ENCODE measurements at places on chromosomes 11 and 22.

- DNase-seq, result peak; percentile 29
These were observed 135.7 kb downstream of the TMEM135 start for GRCh38 chr11:87173185-87174039.

DNA sequence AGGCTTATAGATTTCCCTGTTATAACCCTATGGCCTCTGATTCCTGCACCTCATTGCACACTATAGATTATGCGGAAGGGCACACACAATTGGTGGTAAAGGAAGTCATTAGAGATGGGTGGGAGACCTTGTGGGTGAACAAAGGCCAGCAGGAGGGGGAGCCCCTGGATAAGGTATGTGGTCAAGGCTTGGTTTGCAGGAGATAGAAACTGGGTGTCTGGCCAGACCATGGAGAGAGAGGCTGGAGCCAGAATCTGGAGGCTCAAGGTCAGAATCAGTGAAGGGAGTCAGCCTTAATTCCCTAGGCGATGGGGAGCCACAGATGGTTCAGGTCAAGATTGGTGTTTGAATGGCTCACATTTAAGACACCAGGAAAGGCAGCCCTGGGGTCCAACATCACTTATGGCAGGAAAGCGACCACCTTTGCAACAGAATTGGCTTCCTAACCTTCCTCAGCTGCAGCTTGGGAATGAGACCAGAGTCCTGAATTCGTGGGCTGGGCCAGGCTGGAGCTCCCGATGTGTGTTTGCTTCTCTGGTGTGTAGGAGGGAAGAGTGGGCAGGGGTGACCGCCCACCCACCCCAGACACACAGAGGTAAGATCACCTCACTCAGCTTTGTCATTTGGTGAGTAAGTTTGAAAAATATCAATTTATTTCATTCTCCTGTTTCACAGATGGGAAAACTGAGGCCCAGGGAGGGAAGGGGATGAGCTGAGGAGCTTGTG is 22.7 kb upstream of the SCUBE1 start:
- DNase-seq, result no peak

DNA sequence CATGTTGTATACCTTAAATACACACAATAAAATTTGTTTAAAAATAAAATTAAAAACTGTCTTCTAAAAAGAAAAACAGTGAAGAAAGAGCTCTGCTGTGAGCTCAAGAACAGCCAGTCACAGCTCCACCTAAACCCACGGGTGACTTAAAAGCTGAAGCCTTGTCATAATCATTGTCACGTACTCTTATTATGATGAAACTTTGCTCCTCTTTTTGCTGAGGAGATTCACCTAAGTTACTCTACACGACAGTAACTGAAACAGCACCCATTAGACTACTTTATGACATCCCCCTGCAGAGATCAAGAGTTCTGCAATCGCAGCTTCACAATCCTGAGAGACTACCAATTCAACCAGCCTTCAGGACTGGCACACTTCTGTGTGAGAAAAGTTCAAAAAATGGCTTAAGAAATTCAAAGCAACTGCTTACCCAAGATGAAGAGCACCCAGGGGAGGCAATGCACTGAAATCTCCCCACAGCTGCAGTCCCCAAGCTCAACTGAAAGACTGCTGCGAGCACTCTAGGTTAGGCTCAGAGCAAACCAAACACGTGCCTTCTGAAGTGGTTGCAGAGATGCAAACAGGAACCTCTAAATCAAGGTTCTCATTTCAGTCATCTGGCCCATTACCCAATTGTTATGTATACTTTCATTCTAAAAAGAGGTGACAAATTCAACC is at the start of gene JAML:
JAML (minus strand) TSS at position 501 of the 678 bp plus-strand sequence. CDS start 10,145 bp downstream, outside the sequence.
- no peak for DNase-seq

DNA sequence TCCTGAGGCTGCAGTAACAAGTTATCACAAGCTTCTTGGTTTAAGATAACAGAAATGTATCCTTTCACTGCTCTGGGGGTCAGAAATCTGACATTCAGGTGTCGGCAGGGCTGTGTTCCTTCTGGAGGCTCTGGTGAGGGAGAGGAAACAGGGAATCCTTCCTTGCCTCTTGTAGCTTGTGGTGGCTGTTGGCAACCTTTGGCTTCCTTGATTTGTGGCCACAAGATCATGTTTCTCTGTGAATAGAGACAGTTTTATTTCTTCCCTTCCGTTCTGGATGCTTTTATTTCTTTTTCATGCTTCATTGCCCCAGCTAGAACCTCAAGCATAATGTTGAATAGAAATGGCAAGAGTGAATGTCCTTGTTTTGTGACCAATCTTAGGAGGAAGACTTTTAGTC is 44.0 kb downstream of the MPPED1 start:
- peak; percentile 22 for DNase-seq

- no peak for DNase-seq
These were observed 6.1 kb downstream of the CDC42EP1 start for GRCh38 chr22:37566329-37566837.

DNA sequence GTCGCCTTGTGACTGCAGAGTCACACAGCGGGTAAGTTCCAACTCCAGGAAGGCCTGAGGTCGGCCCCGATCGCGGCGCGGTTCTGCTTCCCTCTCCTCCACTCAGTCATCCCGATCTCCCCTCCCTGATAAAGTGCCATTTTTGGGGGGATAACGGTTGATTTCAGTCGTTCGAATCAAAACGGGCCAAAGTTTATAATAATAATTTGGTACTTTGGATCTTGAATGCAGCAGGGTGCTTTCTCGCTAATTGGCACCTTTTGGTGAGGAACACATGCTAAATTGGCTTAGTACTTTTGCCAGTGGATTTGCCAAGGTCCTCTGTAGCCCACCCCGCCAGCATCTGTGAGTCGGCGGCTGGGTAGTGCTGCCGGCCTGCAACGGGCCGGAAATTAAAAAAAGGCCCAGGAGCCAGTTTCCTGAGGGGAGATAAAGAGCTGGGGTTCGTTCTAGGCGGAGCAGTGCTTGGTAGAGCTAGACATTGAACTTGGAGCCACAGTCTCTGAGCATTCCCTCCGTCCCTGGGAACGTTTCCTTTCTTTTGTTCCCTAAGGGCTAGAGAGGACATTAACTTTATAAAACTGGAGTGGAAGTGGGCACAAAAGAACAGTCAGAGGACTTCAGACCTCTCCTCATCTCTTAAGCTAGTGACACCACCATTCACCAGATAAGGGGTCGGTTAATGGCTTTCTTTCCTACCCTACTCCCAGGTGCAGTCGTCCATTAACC is 997 bp downstream of the UBE2L3 start:
- peak; percentile 1 for DNase-seq

DNA sequence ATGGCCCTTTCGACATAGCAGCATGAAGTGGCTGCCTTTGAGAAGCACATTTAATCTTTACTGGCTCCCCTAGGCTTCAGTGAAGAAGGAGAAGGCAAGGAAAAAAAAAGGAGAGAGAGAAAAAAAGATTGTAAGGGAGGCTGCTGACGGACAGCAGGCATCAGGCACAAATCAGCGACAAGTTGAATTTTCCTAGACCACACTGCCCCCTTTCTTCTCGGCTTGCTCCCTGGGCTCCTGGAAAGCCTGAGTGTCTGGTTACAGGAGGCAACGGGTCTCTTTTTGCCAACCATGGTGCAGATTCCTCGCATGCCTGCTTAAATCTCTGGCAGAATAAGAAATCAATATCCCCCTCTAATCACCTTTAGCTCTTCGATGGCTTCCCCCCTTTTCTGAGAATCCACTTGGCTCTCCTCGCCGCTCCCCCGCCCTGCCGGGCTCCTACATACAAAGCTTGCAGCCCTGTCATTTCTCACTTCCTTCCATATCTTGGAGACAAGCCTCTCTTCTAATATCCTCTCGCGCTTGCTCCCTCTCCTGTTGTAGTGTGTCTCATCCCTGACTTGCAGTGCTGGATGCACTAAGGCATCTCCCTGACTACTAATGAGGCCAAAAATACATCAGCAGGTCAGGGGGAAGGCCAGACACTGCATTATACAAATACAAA is 14.3 kb downstream of the BLID start:
- DNase-seq, result peak; percentile 99

GRCh38 chr11:48066881-48067800 is 86.8 kb downstream of the PTPRJ start:
- no peak for DNase-seq

GRCh38 chr11:80636999-80637398 is 1196.2 kb upstream of the TENM4 start:
- no peak for DNase-seq

DNA sequence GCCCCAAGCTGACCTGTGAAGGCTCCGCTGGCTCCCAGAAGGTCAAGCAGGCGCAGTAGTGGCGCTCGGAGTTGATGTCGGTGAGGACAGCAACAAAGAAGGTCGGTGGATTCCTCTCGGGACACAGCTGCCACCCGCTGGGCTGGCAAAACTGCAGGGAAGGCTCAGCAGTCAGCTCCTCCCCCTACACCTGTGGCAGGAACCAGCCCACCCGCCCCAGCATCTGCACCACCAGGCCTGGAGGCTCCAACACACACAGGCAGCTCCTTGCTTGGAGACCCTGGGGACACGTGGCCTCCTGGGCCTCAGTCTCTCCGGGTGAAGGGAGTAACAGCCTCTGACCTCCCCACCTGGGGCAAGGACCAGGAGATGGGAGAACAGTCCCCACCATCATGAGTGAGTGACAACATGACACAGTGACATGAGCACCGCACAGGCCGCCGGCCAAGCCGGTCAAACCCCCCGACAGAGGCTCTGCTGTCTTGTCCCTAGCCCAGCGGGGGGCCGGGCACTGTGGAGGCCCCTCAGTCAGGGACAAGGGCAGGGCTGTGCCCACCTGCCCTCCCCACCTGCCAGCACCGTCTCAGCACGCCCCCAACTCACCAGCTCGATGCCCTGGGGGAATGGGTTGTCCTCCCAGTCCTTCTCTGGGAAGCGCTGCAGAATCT is 6.9 kb downstream of the SBF1 start:
- DNase-seq, result no peak

- no peak for DNase-seq
These were observed 438 bp upstream of the PLA2G3 start for GRCh38 chr22:31140746-31141145.

DNA sequence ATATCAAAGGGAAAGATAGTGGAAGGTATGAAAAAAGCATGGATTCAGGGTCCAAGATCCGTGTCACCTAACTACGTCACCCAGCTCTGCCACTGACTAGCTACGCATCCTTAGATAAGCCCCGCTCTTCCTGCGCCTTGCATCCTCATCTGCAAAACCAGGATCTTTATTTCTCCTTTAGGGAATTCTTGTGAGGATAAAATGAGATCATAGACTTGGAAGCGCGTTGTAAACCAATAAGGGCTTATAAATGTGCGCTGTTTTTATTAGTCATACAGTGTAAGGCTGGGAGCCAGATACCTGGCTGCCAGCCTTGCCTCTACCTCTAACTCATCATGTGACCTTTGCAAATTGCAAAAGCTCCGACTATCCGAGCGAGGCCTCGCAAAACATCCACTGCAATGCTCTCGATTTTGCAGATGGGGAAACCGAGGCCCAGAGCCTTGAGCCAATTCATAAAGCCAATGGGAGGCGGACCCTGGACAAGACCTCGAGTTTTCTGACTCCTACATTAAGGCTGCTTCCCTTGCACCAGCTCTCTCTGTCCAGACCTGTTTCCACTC is 753 bp downstream of the PRPF19 start:
- DNase-seq, result peak; percentile 30

GRCh38 chr11:38510041-38510440 is 1912.0 kb upstream of the RAG2 start:
- no peak for DNase-seq

DNA sequence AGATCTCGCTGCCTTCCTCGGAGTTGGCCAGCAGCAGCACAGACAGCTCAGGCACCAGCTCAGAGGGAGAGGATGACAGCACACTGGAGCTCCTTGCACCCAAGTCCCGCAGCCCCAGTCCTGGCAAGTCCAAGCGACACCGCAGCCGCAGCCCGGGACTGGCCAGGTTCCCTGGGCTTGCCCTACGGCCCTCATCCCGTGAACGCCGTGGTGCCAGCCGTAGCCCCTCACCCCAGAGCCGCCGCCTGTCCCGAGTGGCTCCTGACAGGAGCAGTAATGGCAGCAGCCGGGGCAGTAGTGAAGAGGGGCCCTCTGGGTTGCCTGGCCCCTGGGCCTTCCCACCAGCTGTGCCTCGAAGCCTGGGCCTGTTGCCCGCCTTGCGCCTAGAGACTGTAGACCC is 6.4 kb downstream of the PLA2G3 start:
- no peak for DNase-seq

DNA sequence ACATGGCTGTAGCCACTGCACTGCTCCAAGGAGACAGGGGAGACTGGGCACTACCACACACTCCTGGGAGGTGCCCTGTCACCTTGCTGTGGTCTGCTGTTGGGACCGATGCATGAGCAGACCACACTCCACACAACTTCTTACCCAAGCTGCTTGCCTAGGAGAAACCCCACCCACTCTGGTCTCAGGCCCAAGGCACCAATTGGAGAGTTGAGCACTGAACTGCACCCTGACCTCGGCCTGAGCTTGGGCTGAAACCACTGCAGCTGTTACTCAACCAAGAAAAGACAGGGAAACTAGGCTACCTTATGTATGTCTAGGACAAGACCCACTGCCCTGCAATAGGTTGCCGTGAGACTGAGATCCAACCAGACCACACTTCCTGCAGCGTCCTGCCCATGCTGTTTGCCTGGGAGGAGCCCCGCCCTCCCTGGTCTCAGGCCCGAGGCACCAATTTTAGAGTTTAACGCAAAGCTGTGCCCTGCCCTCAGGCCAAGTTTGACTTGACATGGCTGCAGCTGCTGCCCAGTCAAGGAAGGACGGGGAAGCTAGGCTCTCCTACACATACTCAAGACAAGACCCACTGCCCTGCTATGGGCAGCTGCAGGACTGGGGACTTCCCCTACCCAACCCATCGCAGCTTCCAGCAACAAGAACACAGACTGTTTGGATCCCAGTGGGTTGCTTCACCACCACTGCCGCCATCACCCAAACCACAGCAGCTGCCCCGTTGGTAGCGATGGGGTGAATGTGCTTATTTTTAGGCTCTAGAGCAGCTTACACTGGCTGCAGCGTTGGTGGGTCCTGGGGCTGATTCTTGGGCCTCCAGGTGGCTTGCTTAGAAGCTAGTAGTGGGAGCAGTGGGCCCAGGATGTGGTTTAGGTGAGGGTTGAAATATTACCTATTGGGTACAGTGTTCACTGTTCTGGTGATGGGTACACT is 66.8 kb downstream of the BRD1 start:
- DNase-seq, result no peak

DNA sequence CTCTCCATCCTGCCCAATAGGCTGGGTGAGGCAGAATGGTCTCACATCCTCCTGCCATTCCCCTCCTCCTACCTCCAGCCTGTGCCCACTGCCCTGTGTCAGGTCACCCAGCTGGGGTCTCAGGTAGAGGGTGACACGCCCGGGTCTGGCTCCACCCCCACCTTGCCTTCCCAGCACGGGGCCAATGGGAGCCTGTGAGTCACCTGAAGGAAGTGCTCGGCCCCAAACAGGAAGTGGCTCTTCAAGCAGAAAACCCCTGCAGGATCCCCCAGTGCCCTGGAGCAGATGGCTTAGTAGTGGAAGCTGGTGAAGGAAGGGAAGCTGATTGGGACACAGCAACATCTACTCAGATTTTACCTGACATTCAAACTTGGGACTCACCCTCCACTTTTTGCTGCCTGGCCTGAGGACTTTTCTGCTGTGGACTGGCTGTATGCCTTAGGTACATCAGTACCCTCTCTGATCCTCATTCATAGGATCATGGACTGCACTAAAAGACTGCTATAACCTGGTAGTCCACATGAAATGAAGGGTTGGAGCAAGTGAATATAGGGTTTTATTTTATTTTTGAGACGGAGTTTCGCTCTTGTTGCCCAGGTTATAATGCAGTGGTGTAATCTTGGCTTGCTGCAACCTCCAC is 33.4 kb downstream of the GDPD5 start:
- no peak for DNase-seq

GRCh38 chr11:5351208-5351607 is at the start of gene OR51B6:
TSS of gene OR51B6 (plus strand) at chr11:5351508. CDS start at chr11:5351508, 0 bp downstream.
- DNase-seq, result no peak

Measured in DMS79 treated with DMSO at 0.1 percent for 48 hours (cell line).